Thymus (tissue), 14 donors: ENCODE measurements at places on chromosomes 3 and 15.

DNA sequence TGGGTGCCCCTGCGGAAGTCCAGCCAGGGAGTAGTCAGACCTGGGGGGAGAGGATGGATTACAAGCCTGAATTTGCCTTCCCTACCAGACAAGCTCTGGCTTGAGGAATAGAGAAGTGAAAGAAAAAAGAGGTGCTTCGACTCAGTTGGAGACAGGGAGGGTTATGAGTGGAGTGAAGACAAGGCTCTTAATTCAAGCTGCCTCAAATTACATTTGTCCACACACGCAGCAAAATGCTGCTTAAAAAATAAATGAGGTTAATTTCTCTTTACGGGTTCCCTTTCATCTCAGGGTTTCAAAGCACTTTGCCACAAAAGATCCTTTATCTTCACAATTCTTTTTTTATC lies 49.0 kb upstream of the SLC4A7 start:
- DNase-seq: no peak

- no peak for DNase-seq
Measured at GRCh38 chr3:127042634-127043033, 59.7 kb downstream of the PLXNA1 start.

- DNase-seq: no peak
Measured at GRCh38 chr3:53658613-53659193, 164.3 kb downstream of the CACNA1D start.

DNA sequence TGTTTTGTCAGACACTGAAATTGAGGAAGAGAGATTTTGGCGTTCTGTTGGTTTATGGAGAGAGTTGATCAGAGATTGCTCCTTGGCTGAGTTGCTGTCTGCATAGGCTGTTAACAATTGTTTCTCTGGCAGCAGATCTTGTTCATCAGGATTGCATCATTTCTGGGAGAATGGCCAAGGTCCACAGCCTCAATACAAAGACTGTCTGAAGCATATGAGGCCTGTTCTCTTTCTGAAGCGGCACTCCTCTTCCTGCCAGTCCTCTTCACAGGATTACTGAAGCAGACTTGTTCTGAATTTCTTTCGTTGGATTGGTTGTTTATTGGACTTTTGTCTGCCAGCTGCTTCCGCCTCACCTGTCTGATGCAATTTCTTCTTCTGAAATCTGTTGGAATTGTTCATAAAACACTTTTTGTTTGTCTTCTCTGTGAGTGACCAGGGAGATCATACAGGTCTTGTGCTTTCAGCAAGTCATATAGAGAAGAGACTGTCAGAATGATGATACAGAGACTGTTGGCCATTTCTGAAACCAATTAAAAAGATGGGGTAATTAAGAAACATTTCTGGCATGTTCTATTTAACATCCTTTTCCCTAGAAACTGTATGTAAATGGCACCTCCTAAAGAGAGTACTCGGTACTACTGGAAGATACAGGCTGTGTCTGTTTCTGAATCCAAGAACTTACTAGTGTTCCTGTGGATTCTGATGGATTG lies 25.5 kb downstream of the SETD5 start:
- DNase-seq: no peak

DNA sequence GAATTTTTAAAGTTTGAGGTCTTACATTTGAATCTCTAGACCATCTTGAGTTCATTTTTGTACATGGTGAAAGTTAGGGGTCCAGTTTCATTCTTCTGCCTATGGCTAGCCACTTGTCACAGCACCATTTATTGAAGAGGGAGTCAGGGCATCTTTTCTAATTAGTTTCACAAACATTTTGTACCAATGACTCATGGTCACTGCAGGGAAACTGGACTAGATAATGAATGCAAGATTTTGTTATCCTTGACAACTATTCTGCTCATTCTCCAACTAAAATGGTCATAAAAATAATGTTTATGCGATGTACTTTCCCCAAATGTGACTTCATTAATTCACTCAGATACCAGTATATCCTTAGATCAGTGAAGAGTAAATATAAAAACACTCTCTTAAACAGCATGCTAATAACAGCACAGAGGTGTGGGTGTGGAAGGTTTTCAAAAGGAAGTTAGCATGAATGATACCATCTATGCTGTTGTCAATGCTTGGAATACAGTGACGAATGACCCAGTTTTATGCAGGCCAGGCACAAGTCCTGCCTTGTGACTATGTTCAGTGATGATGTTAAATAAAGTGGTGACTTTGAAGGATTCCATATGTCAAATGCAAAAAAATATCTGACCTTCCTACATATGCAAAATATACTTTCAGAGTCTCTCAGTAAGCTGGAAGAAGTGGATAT lies 314.9 kb upstream of the TMCO5A start:
- DNase-seq: no peak
